NCI-H2107 (cell line): ENCODE measurements at places on chromosomes 2 and 18.
A peak's percentile ranks its signal among the peaks of the same experiment; 100 is the strongest.

DNA sequence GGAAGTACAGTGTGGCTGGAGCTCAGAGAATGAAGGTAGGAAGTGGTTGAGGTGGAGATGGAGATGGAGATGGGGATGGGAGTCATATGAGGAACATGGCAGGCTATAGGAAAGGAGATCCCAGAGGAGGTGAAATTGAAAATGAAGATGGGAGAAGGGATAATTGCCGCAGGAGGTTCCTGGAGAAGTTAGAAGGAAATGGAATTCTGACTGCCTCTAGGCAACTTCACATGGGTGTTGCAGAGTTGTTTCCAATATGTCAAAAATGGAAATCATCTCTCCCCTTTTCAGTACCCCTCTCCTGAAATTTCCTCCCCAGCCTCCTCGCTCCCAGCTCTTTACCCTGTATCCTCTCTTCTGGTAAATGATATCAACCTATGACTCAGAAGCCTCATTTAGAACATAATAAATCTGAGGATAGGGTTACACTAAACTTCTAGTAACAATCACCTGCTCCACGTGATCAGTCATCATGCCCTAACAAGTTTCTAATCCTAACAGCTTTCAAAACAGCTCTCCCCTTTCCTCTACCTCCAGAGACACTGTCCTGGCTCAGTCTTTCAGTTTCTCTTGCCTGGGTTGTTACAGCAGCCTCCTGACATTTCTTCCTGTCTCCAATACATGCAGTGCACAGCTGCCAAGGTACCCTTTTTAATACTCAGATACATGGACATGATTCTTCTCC lies 201.9 kb upstream of the RBMS1 start:
- peak; percentile 51 for DNase-seq

- no peak for DNase-seq
Observed at GRCh38 chr18:39365836-39366485, 1800.4 kb upstream of the CELF4 start.

GRCh38 chr18:32427084-32427900 lies 43.4 kb downstream of the GAREM1 start:
- no peak for DNase-seq

DNA sequence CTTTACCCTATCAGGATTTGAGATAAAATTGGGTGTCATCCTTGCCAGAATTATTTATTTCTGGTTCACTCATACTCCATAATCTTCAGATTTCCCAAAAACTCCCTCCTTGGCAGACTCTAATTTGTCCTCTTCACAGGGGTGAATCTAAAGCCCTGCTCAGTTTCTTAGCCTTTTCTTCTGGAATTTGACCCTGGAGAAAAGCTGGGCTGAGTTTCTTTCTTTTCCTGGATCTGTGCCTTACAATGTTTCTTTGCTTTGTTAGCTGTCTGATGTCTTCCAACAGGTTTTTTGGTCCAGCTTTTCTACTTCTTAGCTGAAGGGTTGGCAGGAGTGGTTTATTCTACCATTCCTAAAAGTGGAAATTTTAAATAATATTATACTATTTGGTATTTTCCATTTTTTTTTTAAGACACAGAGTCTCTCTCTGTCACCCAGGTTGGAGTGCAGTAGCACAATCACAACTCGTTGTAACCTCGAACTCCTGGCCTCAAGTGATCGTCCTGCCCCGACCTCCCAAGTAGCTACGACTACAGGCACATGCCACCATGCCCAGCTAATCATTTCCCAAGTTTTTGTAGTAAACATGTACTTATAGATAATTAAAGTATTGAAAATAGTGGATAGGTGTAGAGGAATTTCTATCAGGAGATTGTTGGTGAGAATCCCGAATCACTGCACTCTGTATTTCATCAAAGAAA lies 138.4 kb upstream of the TWIST2 start:
- DNase-seq = no peak

GRCh38 chr2:65072181-65072970 lies 16.2 kb downstream of the CEP68 start:
- DNase-seq = no peak

DNA sequence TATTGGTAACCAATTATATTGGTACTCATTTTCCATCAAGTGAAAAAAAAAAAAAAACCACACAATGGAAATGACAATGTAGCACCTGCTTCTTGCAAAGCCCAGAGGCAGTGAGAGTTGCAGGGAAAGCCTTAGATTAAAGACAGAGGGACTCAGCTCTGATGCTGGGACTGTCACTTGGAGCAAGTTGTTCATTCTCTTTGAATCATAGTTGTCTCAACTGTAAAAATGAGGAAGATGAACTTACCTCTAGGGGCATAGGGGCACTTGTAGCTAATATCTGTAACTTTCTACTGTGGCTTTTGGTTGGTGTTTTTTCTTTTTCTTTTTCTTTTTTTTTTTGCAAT lies 81.4 kb upstream of the LPIN2 start:
- no peak for DNase-seq

DNA sequence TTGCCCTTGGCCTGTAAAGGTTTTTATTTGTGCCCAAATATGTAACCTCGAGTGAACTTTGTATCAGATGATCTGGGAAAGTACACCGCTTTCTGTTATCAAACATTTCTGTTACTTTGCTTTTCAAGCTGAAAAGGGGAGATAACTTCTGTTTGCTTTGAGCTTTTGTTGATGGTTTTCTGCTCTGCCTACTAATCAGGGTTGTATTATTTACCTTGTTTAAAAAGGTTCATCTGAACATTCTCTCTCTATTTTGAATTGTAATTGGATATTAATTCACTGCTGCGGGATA lies 79.4 kb downstream of the XRCC5 start:
- DNase-seq = no peak

- no peak for DNase-seq
Observed at GRCh38 chr2:214695789-214696188, 113.7 kb downstream of the BARD1 start.

GRCh38 chr2:130252880-130253645 lies 54.8 kb upstream of the TUBA3E start:
- DNase-seq = no peak

- DNase-seq = no peak
Observed at GRCh38 chr2:69114534-69114933, 101.6 kb downstream of the ANTXR1 start.

DNA sequence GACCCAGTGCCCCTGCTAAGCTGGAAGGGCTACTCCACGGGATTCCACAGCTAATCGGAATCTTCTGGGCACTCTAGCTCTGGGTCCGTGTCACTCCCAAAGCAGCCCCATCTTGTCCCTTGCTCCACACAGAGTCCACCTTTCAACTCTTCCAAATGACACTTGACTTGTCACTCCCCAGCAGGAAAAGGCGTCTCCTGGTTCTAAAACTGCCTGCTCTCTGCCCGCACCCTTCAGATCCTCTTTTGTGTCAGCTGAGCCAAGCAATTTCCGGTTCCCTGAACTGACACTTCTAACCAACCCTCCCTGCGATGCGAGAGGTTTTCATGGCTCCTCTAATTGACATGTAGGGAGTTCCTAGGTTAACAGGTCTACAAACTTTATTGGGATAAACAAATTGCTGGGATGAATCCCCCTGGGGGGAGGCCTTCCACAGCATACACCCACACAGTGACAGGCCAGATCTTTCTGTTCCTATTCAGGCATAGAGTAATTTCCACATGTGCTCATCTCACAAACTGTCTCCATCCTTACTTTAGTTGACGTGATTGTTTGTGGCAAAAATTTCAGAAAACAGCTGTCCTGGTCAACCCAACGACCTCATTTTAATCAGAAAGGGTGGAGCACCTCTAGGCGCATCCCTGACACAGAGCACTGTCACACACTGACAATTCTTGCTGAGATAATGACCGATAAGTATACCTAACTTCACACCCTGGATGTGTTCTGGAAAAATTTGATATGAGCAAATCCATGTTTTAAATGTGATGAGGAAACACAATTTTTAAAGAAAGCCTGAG lies 104.9 kb downstream of the RBMS1 start:
- DNase-seq = no peak

- no peak for DNase-seq
Observed at GRCh38 chr2:72889991-72890390, 2.8 kb downstream of the SPR start.

DNA sequence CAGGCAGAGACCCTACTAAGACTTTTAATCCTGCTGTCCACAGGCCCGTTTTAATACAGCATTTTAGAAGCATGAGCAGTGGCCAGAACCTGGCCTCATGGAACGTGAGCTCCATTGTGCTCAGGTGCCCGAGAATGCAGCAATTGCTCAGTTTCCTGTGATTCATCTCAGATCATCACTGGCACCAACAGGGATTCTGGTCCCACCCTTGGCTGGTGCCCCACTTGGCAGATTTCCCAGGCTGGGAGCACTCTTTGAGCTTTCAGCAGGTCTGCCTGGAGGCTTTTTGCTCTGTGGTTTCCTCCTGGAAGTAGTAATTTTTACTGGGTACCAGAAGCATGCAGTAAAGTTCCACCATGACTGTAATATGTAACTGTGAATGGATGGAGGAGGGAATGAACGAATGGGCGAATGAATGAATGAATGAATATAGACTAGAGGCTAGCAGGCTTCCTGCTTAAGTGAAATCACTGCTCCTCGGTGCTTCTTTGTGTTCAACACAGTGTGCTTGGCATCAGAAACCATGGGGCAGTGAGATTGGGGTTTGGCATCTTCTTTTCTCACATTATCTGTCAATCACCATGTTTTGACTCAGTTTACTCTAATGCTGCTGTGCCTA lies 312.9 kb downstream of the PRKCE start:
- no peak for DNase-seq

- no peak for DNase-seq
Observed at GRCh38 chr2:214985619-214986018, 152.8 kb downstream of the ABCA12 start.

- DNase-seq = no peak
Observed at GRCh38 chr2:34153484-34153883, 554.4 kb upstream of the FAM98A start.

- no peak for DNase-seq
Observed at GRCh38 chr2:236565212-236565611, 4.4 kb upstream of the ACKR3 start.
